Naive thymus-derived CD8-positive, alpha-beta T cell (primary cell): ENCODE measurements at places on chromosomes 16 and 17.

- no peak overlapping the region for H3K27ac ChIP-seq
- no peak for DNase-seq
- H3K4me1 ChIP-seq = peaks cover 13% of the 10 kb centered on the region
- no peaks in the 10 kb centered on the region for H3K36me3 ChIP-seq
Measured at GRCh38 chr16:11499295-11500089, 87.2 kb downstream of the LITAF start.

DNA sequence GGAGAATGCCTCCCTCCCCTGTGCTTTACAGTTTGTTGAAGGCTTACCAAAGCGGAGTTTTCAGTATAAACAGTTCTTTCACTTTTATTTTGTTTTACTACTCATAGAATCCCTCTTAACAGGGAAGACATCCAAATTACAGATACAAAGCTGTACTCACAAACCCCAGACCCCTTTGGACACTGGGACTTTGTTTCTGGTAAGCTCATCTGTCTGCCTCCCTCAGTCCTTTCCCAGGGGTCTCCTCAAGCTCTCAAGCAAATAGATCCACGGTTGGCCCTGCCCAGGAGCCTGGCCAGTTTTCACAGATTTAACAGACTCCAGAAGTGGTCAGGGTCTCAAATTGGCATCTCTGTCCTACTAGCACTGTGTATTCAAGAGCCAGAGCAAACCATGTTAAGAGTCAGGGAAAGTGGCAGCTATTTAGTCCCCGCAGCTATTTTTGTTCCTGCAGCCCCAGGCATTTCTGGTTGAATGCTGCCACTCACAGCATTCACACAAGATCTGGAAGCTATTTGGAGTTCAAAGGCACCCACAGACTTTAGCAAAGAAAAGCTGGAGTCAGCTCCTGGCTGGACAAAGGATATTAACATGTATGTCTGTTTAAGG, 54.2 kb downstream of the TMEM100 start:
- no peaks in the 10 kb centered on the region for H3K36me3 ChIP-seq
- no peak overlapping the region for H3K27ac ChIP-seq

DNA sequence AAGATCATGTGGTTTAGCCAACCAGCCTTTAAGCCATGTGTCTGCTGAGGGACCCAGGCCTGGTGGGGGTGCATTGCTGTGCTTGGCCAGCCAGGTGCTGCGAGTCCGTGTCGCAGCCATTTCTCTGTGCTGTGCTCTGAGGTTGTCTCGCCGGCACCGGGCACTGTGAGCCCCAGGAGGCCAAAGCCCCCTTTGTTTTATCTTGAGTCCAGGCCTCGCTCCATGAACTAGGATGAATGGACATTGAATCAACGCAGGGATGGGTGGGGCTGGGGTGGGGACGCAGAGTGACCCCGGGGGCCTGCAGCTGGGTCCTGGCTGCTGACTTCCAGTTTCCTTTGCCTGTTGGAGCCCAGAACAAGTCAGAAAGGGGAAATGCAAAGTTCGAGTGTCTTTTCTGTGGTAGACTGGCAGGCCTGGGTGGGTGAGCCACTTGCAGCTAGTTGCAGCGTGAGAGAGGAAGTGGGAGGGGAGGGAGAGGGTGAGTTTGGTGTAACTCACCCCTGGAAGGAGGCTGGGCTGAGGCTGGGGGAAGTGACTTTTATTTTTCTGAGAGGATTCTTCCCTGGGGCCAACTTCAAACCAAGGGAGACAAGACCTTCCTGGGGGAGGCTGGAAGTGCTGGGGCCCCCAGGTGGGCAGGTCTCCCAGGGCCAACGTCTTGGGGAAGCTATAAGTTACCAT, 324.7 kb downstream of the SEC14L1 start:
- H3K27me3 ChIP-seq = no peaks in the 10 kb centered on the region
- DNase-seq = peak; percentile 80
- peak overlapping the region; percentile 84 for H3K4me3 ChIP-seq
- H3K4me1 ChIP-seq = peaks cover 92% of the 10 kb centered on the region
- peak overlapping the region; percentile 94 for H3K27ac ChIP-seq

DNA sequence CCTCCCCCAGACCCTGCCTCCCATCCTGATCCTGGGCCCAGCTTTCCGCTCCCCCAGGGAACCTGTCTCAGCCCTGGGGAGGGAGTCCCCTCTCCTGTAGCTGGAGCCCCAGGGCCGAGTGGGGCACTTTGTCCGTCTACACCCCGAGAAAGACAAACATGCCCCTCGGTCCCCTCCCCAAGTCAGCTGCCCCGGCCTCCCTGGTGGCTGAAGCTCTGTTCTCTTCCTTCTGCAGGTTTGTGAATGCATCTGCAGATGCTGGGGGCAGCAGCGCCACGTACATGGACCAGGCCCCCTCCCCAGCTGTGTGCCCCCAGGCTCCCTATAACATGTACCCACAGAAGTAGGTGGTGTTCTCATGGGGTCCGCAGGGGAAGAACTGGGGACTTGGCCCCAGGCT, 20.8 kb downstream of the STAT5A start:
- H3K36me3 ChIP-seq = peaks cover 18% of the 10 kb centered on the region
- H3K4me1 ChIP-seq = peaks cover 64% of the 10 kb centered on the region
- no peak for DNase-seq
- H3K4me3 ChIP-seq = no peak overlapping the region

GRCh38 chr16:50731130-50731988, 10.5 kb upstream of the CYLD start:
- H3K36me3 ChIP-seq = no peaks in the 10 kb centered on the region
- H3K4me3 ChIP-seq = peak overlapping the region; percentile 39
- DNase-seq = no peak
- peaks cover 16% of the 10 kb centered on the region for H3K4me1 ChIP-seq

DNA sequence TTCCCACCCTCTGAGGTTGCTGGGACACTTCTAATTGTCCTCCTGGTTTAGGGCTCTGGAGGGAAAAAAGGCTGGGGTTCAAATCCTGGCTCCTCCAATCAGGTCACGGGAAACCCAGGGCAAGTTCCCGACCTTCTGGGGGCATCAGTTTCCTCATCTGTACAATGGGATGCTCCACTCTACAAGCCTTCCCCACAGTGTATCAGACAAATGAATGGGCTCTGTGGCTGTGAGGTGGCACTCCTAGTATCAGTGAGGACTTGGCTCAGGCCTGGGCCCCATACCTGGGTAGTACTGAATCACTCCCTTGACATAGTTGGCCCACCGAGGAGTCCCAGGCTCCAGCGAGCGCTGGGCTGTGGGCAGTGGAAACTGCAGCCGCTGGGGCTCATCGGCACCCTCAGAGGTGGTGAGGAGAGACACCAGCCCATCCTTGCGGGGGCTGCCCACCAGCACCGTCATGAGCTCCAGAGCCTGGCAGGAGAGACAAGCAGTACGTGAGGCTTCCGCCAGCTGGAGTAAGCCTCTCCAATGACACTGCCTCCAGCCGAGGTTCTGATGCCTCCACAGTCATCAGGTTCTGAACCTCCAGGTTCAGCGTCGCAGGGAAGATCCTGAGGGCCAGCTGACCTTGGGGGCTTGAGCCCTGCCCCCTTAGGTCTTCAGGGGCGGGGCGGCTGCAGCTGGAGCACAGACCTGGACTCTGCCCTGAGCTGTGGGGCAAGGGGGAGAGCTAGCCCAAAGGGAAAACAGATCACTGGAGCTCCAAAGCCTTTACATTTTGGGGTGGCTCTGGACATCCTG, 1.2 kb downstream of the GALK1 start:
- H3K36me3 ChIP-seq = no peaks in the 10 kb centered on the region
- peaks cover 17% of the 10 kb centered on the region for H3K4me1 ChIP-seq
- H3K27ac ChIP-seq = peak overlapping the region; percentile 23
- no peak for DNase-seq
- H3K27me3 ChIP-seq = no peaks in the 10 kb centered on the region

- peak overlapping the region; percentile 50 for H3K27ac ChIP-seq
- H3K4me1 ChIP-seq = peaks cover 19% of the 10 kb centered on the region
- H3K36me3 ChIP-seq = peaks cover 91% of the 10 kb centered on the region
- no peaks in the 10 kb centered on the region for H3K27me3 ChIP-seq
- no peak overlapping the region for H3K4me3 ChIP-seq
- DNase-seq = no peak
Measured at GRCh38 chr17:77210331-77210730, 69.6 kb downstream of the SEC14L1 start.

- H3K36me3 ChIP-seq = no peaks in the 10 kb centered on the region
- H3K4me3 ChIP-seq = no peak overlapping the region
- no peak overlapping the region for H3K27ac ChIP-seq
- peaks cover 44% of the 10 kb centered on the region for H3K27me3 ChIP-seq
Measured at GRCh38 chr17:5598457-5598856, 14.1 kb upstream of the NLRP1 start.

- H3K36me3 ChIP-seq = no peaks in the 10 kb centered on the region
- H3K27ac ChIP-seq = peak overlapping the region; percentile 79
- DNase-seq = no peak
Measured at GRCh38 chr16:81448154-81449131, 3.8 kb downstream of the CMIP start.

DNA sequence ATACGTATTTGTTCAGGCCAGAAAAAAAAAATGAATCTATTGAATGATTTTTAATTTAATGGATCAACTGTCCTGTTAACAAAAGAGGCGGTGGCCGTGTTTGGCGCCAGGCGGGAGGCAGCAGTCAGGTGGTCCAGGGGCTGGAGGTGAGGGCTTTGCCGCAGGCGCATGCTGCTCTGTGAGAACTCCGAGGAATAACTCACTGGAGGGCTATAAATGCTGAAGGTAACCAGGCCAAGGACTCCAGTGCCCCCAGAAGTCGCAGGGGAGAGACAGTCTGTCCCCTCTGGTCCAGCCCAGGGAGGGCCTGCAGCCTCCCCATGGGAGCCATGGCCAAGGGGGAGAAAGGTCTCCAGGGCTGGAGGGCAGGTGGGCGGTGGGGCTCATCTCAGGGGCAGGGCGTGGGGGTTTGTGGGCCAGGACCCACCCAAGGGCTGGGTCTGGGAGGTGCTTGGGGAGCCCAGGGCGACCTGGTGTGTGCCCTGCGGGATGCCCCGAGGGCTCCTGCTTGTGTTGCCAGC, 7.1 kb upstream of the BAHCC1 start:
- peak overlapping the region; percentile 56 for H3K4me3 ChIP-seq
- H3K36me3 ChIP-seq = no peaks in the 10 kb centered on the region
- H3K27me3 ChIP-seq = peaks cover 36% of the 10 kb centered on the region
- H3K27ac ChIP-seq = no peak overlapping the region

DNA sequence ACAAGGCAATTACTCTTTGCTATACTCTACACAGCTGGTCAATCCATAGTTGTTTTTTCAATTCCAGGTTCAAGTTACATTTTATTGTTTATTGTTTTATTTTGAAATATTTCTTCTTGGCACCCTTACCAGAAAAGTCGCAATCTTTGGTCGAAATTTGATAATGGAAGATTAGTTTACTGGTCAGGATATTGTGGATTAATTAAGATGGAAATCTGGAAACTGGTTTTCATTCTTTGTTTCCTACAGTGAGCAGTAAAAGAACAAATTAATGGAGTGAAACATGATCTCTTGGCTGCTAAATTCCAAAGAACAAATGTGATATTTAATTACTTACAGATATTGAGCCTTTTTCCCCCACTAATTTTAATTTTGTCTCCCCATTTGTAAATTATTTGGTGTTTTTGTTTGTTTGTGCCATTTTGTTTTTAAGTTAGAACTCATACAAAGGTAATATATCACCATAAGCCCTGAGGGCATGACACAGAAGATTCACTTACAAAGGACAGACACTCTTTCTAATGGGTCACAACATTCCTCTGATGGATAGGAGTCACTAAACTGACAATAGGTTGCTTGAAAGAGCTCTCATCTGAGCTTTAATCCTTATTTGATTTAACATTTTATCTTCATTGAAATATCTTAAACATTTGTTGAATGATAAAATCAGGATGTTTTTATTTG, 700.2 kb downstream of the KCNJ2 start:
- no peaks in the 10 kb centered on the region for H3K4me1 ChIP-seq
- H3K4me3 ChIP-seq = no peak overlapping the region
- no peak for DNase-seq
- H3K36me3 ChIP-seq = no peaks in the 10 kb centered on the region
- H3K27me3 ChIP-seq = no peaks in the 10 kb centered on the region
- H3K27ac ChIP-seq = no peak overlapping the region

- H3K4me1 ChIP-seq = no peaks in the 10 kb centered on the region
- no peaks in the 10 kb centered on the region for H3K27me3 ChIP-seq
- DNase-seq = no peak
- peak overlapping the region; percentile 23 for H3K27ac ChIP-seq
- no peak overlapping the region for H3K4me3 ChIP-seq
- H3K36me3 ChIP-seq = no peaks in the 10 kb centered on the region
Measured at GRCh38 chr17:19733953-19734526, 14.1 kb downstream of the ALDH3A1 start.

DNA sequence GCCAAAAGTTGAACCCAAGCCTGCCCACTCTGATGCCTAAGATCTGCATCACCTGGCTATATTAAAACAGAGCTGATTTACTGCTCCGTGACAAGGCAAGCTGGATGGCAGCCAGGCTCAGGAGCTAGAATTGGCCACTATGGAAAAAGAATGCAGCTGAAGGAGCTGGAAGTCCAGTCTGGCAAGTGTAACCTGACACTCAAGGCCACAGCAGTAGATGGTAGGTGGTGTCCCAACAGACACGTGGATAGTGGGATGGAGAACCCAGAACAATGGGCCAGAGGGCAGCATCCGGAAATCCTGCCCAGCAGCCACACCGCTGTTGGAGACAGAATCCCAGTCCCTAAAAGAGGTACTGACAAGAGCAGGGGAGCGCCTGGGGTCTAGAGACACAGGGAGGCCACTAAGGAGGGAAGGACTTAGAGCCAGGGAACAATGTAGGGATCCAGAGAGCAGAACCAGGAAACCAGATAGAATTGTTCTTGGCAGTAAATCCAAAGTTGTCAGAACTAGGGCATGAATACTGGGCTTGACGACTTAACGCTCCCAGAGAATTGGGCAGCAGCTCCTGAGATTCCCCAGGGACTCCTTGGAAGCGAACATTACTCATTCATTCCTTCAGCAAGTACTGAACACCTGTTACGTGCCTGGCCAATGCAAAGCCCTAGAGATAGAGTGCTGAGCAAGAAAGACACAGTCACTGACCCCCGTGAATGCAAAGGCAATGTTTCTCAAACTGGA, 85.7 kb downstream of the CDYL2 start:
- no peak overlapping the region for H3K27ac ChIP-seq
- no peak for DNase-seq
- peaks cover 15% of the 10 kb centered on the region for H3K4me1 ChIP-seq
- H3K4me3 ChIP-seq = no peak overlapping the region
- no peaks in the 10 kb centered on the region for H3K27me3 ChIP-seq

DNA sequence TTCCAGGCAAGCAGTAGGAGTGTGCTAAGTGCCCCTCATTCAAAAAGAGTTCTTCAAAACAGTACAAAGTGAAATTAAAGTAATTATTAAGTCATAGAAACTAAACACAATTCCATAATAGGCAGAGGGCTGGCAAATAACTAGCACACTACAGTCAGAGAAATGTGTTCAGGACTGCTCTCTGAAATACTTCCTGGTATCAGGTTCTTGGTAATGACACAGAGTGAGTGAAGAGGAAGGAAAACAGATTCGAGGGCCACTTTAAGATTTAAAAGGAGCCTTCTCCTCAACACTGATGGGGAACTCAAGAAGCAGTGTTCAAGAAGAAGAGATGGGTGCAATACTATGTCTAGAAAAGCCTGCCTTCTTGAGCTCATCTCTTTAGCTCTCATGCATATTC, 139.2 kb downstream of the TOX3 start:
- H3K36me3 ChIP-seq = no peaks in the 10 kb centered on the region
- H3K27me3 ChIP-seq = peaks cover 2% of the 10 kb centered on the region

- H3K4me1 ChIP-seq = no peaks in the 10 kb centered on the region
- H3K4me3 ChIP-seq = no peak overlapping the region
- DNase-seq = no peak
- peaks cover 6% of the 10 kb centered on the region for H3K36me3 ChIP-seq
- H3K27ac ChIP-seq = no peak overlapping the region
- peaks cover 75% of the 10 kb centered on the region for H3K27me3 ChIP-seq
Measured at GRCh38 chr17:19250421-19251173, 13.4 kb downstream of the EPN2 start.
